ENCODE measurements at places on chromosomes 5 and 9.

DNA sequence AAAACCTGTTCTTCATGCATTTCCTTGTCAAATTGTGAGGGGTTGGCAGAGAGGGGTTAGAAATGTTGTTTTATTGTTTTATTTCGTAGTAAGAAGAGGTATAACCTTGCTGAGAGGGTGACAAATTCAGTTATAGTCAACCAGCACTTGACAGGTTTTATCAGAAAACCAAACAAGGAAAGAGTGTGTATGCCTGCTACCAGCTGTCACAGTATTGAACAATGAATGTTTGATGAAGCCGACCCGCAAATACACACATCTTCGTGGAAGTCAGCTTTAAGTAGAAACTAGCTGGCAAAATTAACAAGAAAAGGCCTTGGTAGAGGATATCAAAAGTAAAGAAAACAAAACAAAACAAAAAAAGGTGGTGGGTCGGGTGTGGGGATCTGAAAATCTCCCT is 214.6 kb upstream of the TLE4 start:
- no peak for DNase-seq

DNA sequence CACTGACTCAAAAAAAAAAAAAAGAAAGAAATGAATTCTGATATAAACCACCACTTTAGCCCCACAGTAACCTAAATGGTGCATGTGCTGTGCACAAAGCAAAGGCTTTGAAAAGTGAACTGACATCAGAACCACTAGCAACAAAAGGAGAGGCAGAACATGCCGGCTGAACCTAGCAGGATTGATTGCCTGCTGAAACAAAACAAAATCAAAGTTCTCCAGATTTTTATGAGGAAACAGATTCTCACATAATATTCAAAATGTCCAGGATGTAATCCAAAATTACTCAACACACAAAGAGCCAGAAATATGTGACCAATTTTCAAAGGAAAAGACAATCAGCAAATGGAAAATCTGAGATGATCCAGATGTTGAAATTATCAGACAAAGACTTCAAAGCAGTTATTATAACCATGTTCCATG is 37.9 kb downstream of the UBTD2 start:
- DNase-seq: no peak

DNA sequence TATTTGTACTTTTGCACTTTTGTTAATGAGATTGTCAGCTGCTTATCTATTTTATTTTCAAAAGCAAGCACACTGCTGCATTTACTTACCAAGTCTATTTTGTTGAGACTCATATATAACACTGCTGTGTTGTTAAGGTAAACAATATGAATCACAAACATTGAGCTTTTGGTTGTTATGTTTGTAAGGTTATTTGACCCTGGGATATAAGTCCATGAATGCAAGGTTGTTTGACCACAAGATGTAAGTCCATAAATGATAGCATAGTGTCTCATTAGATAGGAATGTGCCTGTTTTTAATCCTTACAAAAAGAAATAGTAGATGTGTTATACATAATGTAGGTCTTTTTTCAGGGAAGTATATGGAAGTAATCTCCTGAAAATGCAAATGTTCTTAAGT is 845.9 kb downstream of the CDH9 start:
- DNase-seq: no peak

GRCh38 chr5:132396589-132397031 is 27.1 kb downstream of the SLC22A5 start:
- DNase-seq: no peak

- DNase-seq: no peak
These were observed 2.0 kb upstream of the MPDZ start for GRCh38 chr9:13281356-13282016.

- DNase-seq: no peak
These were observed 53.1 kb downstream of the SVEP1 start for GRCh38 chr9:110526426-110526825.

- DNase-seq: no peak
These were observed 2.3 kb upstream of the CD180 start for GRCh38 chr5:67198917-67199316.

DNA sequence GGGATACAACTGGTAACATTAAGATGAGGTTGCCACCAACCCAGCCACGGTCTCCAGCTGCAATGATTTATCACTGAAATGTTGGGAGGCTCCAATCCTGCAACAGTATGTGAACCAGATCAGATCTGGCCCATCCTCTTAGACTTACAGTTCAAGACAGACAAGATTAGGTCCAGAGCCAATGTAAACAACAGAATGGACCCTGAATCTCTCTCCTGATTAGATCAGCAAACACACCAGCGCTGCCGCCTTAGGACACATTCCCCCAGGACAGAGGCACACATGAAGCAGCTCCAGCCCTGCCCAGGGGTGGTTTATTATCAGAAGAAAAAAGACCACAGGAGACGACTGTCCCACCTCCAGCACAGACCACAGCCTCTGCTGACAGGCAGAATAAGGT is 82.1 kb downstream of the SLIT3 start:
- DNase-seq: no peak

DNA sequence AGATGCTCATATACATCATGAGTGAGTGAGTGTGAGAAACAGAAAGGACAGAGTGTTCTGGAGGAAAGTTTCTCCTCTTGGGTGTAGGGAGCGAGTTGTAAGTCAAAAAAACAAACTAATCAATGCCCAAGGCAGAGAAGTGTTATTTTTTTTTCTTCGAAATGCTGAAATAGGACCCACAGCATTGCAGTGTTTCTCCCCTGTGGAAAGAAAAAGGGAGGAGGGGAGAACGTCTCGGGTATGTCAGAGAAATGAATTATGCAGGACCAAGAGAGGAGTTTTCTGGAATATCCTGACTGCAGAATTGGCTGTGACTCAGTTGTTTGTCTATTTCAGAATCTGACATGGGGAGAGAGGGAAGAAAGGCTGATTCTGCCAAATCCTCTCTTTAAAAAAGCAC is 337.9 kb upstream of the RFX3 start:
- DNase-seq: no peak

GRCh38 chr5:111774525-111774924 is 17.5 kb upstream of the NREP start:
- peak; percentile 88 for DNase-seq

DNA sequence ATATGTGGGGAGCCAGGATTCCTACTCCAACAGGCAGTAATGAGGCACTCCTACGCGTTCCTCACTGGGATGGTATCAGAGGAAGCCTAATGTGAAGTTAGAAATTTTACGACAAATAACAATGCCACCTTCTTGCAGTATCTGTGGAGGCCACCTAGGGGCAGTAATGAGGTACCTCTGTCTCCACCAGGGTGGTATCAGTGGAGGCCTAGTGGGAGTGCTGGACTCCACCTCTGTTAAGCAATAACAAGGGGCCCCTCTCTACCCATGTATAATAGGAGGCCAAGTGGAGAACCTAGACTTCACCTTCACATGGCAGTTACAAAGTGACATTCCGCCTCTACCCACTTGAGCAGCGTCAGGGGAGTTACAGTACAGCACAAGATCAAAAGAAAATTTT is 147.9 kb downstream of the PLPPR1 start:
- DNase-seq: no peak

DNA sequence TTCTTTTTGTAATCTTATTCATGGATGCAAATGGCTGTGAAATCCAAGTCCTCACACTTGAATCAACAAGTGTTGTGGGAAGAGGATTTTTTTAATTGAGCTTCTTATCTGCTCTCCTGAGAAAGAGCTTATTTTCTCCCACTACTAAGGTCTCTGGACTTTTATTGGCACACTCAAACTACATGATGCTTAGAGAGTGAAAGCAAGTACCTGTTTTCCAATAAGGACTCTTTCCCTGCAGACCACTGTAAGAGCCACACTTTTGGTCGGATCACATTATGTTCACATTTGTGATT is 546.4 kb upstream of the ARRDC3 start:
- peak; percentile 24 for DNase-seq

DNA sequence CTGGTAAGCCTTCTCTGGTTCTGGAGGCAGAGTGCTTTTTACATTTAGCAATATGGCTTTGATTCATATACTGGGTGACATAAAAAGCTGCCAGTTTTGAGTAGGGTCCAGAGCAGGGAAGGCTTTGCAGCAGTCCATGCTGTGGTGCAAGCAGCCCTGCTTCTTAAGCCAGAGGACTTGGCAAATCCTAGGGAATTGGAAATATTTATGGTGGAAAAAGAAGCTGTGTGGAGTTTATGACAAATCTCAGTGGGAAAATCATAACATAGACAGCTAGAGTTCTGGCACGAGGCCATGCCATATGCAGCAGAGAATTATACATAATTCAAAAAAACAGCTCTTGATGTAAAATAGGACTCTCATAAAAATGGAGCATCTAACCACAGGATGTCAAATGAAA is 536.4 kb downstream of the RASEF start:
- no peak for DNase-seq

GRCh38 chr5:14486996-14487896 is 94.3 kb upstream of the OTULINL start:
- DNase-seq: no peak

Measured in NCI-H524 treated with DMSO at 0.1 percent for 48 hours (cell line).